ACHN (cell line): ENCODE measurements at places on chromosomes 4 and X.

GRCh38 chrX:13965531-13965930 lies 64.2 kb downstream of the GEMIN8 start:
- DNase-seq = no peak

DNA sequence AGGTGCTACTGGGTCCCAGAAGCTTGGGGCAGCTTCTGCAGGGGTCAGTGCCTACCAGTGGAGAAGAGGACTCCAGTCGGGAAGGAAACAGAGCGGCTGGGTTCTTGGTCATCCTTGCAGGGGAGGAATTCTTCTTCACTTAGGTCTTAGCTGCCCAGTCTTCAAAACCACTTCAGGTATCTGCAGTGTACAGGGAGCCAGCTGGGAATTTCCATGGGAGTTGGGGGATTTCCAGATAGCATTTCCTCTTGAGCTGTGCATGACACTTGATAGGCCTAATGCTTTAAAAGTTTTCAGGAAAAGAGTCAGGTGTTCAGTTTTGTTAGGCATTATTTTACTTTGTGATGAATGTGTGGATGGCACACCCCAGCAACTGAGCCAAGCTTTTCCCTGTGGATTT lies 58.1 kb upstream of the ENPP6 start:
- DNase-seq = no peak

GRCh38 chrX:135740681-135741149 lies 27.3 kb downstream of the CT45A1 start:
- peak; percentile 25 for DNase-seq

DNA sequence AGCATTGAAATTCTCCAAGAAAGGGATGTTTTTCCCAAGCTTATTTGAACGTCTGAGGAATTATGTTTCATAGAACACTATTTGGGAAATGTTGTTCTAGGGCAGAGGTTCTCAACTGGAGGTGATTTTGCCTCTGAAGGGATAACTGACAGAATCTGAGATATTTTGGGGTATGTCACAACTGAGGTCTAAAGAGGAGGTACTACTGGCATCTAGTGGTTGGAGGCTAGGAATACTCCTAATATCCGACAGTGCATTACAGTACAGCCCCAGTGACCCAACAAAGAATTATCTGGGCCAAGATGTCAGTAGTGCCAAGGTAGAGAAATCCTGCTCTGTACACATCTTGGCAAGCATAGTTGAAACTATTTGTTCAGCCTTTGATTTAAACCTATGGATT lies 6.4 kb downstream of the HSPA4L start:
- peak; percentile 25 for DNase-seq

GRCh38 chrX:153412746-153413720 lies 1.8 kb downstream of the ZFP92 start:
- DNase-seq = peak; percentile 2

- DNase-seq = peak; percentile 47
Measured at GRCh38 chr4:122703868-122704267, 28.6 kb upstream of the BBS12 start.
